ENCODE measurements at places on chromosomes 16 and 17.

- no peak for DNase-seq
Observed at GRCh38 chr17:57512258-57512657, 232.8 kb downstream of the CCDC182 start.

GRCh38 chr17:77834170-77835115 lies 124.1 kb upstream of the TNRC6C start:
- DNase-seq, result peak; percentile 59

GRCh38 chr16:646679-647172 lies 2.4 kb upstream of the WDR90 start:
- no peak for DNase-seq

DNA sequence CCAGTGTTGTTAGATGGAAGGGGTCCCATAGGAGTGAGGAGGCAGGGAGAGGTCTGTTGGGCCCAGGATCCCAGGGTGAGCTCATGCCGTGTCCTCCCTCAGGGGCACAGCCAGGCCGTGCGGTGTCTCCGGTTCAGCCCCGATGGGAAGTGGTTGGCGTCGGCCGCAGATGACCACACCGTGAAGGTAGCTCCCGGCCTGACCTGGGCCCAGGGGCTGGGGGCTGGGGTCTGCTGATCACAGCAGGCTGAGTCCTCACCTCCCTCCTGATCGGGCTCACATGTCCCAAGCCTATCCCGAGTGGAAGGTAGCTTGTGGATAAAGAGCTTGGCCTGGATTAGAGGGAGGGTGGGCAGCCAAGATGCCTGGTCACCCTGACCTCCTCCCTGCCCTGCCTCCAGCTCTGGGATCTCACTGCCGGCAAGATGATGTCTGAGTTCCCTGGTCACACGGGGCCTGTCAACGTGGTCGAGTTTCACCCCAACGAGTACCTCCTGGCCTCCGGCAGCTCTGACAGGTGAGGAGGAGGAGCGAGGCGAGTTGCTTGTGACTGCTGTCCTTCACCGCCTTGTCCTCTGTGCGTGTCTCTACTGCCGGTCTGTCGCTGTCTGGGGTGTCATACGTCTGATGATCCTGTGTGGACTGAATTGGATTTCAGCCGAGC lies 16.1 kb downstream of the KATNB1 start:
- no peak for DNase-seq

DNA sequence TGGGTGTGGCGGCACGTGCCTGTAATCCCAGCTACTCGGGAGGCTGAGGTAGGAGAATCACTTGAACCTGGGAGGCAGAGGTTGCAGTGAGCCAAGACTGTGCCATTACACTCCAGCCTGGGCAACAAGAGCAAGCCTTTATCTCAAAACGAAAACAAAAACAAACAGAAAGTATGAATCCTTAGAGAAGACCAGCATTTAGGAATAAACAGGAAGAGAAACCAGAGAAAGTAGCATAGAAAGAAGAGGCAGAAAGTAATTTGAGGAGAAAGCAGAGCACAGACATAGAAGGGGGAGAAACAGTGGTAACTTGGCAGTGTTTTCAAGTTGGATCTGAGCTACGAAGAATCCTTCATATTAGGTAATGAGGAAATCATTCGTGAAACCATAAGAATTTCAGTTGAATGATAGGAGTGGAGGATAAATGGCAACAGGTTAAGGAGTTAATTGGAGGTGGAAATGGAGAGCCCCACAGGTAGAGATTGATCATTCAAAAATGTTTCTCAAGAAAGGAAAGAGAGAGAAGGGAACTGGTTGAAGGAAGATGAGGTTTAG lies 9.7 kb upstream of the CCL2 start:
- no peak for DNase-seq

GRCh38 chr16:87165885-87166284 lies 151.3 kb downstream of the C16orf95 start:
- DNase-seq, result no peak

GRCh38 chr17:66783656-66784381 lies 51.1 kb upstream of the CACNG5 start:
- no peak for DNase-seq

DNA sequence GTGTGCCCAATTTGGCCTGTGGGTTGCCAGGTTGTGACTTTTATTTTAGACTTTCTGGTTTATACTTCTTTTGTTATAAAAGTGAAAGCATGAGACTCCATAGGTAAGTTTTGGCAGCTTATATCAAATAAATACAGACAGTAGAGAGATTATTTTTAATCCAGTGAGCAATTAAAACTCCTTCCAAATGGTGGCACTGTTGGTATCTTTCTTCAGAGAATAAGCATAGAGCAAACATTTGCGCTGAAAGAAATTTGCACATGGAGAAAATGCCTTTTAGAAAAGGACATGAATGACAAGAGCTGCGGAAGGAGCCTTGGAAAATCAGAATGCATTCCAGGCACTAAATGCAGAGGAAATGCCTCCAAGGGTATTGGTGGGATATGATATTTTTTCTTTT lies 46.1 kb upstream of the DNAJA2 start:
- no peak for DNase-seq

GRCh38 chr16:50061326-50061725 lies 4.4 kb upstream of the HEATR3 start:
- DNase-seq, result no peak

DNA sequence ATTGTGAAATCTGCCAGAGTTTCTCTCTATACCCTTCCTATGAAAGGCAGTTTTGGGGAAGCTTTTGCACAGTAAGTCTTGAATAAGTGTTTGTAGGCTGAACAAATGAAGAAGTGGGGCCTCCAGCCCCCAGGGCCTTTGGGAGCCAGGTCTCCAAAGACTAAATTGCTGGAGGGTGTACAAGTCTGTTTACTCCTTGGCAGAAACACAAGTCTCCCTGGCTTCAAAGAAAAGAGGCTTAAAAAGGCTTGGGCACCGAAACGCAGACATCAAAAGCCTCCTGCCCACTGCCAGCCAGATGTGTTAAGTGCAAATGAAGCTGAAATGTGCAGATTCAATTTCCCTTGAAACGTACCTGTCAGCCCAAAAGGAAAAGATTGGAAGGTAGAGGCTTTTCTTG lies 146.3 kb downstream of the TMEM132E start:
- DNase-seq, result no peak

- DNase-seq, result no peak
Observed at GRCh38 chr17:61393550-61393903, 6.1 kb upstream of the TBX2 start.

GRCh38 chr16:88500255-88500661 lies 47.2 kb downstream of the ZFPM1 start:
- DNase-seq, result no peak

GRCh38 chr16:64132759-64133361 lies 989.0 kb downstream of the CDH11 start:
- no peak for DNase-seq

GRCh38 chr16:83674931-83675535 lies 132.7 kb upstream of the HSBP1 start:
- DNase-seq, result no peak

- no peak for DNase-seq
Observed at GRCh38 chr16:72085002-72085401, 8.4 kb downstream of the TXNL4B start.

Measured in activated gamma-delta T cell treated with anti-CD3 and anti-CD28 coated beads, Interleukin-2, amount 50 U/mL, for 16 hours (primary cell).